Lung microvascular endothelial cell (primary cell): ENCODE measurements at places on chromosomes 2 and 18.

DNA sequence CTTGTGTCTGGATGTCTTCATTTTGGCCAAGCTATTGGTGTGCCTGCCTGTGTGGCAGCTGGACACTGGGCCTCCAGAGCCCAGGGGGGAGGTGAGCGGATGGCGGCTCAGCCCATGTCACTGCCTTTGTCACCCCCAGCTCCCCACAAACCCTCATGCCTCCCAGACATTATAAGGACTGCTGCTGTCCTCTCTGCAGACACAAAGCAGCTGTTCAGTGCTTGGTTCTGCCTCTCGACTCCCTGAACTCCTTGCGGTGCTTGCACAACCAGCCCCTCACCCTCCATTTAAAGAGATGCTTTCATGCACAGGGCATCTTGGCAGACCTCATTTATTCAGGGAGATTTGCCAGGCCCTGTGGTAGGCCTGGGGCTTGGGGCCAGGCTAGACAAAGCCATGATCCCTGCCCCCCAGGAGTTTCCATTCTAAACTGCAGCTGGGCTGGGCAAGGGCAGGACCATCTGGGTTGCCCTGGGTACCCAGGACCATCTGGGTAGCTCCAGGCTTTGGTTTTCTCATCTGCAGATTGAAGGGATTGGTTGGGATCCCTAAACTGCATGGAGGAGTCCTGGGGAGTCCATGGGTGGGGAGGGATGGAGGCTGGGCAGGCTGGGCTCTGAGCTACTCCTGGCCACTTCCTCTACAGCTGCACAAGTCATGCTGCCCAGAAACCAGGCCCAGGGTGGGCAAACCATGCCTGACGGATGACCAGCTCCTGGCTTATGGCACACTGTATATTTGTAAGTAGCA is 168.5 kb downstream of the CELF4 start:
- DNase-seq, result no peak

- no peak for DNase-seq
These were observed 115.5 kb downstream of the NFATC1 start for GRCh38 chr18:79511271-79511670.

DNA sequence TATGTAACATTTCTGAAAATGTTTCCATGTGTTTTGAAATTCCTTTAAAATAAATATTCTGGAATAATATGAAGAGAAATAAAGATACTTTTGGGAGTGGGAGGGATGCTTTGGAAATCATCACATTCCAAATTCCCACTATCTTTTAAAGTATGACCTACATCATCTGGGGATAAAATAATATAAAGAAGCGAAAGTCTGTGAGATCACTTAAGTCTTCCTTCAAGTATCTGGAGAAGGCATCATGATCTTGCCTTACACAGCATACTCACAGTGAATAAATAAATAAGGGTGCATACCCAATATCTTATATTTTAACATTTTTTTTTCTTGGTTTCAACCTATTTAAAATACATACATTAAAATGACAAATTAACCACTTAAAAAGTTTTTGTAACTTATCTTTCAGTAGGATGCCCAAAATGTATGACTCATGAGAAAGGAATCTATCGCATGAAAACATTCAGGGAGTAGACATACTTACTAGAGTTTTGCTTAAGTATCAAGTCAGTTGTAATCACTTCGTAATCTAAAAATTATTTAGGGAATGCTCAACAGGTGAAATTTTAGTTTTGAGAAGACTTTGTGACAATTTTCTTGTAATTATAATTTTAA is 248.3 kb upstream of the COL3A1 start:
- DNase-seq, result no peak

- no peak for DNase-seq
These were observed 101.3 kb upstream of the SOX11 start for GRCh38 chr2:5590886-5591285.

- DNase-seq, result no peak
These were observed 93.6 kb downstream of the BCL11A start for GRCh38 chr2:60459851-60460250.

DNA sequence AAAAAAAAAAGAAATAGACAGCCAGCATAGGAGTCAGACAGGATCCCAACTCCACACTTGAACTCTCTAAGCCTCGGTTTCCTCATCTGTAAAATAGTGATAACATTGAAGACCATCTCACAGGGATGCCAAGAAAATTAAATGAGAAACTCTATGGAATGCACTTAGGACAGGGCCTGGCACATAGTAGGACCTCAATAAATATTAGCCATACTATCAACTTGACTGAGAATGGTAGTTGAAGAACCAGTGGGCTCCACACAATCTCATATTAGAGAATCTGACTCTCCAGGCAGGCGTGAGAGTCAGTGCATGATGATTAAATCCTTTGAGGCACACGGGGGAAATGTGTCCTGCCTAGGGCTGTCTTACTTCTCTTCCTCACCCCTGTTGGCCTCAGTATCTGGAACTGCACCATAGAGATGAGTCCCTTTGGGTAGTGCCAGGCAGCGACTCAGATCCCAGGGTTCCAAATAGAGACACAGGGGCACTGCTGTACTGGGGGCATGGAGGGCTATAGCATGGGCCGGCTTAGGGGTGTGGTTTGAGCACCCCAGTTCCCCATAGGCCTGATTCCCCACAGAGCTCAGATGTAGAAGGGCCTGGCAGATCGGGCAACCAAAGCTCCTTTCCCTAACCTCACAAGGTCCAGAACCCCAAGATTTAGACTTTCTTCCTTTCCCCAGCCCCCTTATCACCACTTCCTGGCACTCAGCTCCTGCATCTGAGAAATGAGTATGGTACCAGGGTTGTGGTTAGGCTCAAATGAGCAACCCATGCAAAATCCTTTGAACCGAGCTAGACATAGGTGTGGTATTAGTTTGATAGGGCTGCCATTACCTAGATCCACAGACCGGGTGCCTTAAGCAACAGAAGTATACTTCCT is 51.3 kb upstream of the CAB39 start:
- no peak for DNase-seq

DNA sequence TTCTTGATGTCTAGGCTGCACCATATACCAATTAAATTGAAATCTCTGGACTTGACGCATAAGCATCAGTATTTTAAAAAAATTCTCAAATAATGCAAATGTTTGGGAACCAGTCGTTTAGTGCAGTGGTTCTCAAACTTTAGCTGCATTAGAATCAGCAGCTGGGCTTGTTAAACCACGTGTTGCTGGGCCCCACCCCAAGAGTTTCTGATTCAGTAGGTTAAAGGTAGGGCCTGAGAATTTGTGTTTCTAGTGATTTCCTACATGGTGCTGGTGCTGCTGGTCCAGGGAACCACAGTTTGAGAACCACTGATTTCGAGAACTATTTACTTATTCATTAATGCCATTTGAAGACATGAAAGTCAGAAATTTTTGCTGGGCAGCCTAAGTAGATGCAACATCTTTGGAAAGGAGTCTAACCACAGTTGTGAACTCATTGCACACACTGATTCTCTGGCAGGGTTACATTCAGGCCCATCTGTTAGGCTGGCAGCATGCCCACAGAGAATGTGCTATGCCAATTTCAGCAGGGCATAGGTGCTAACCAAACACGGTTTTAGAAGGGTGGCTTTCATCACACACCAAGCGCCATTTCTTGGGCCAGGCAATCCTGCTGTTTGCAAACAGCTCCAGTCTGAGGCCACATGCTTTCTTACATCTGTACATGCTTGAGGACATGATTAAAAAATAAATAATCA is 26.4 kb upstream of the ATP5MC3 start:
- no peak for DNase-seq
